ENCODE measurements at places on chromosomes 3 and 15. TPM values are rescaled to one million over a fixed set of nuclear protein-coding genes. Genes with fewer than 3 reads are reported as not detected.

The TMEM40 gene
- total RNA-seq: 0.86 TPM

The ALDH1L1 gene
- total RNA-seq: 1.3 TPM

The SPRED1 gene
- 28.0 TPM for total RNA-seq

The TRPM1 gene
- total RNA-seq: not detected

The COL7A1 gene
- 23.6 TPM for total RNA-seq

The CNTN4 gene
- 2.6 TPM for total RNA-seq

The RBM6 gene
- 48.4 TPM for total RNA-seq

The NEK10 gene
- total RNA-seq: 1.5 TPM

The CATSPER2 gene
- total RNA-seq: 0.72 TPM

The SNURF gene
- total RNA-seq: 4.2 TPM

The PP2D1 gene
- not detected for total RNA-seq

The STRA6 gene
- total RNA-seq: 33.3 TPM

The CHD2 gene
- total RNA-seq: 81.3 TPM

The LDHAL6B gene
- total RNA-seq: not detected

The ROPN1 gene
- total RNA-seq: not detected

The GOLGA6L4 gene
- 1.1 TPM for total RNA-seq

The FAM174B gene
- total RNA-seq: 1.3 TPM

The TGFBR2 gene
- total RNA-seq: 219 TPM

The GOLGA8M gene
- total RNA-seq: not detected

The POPDC2 gene
- 0.44 TPM for total RNA-seq

The TFRC gene
- total RNA-seq: 183 TPM

The RFTN1 gene
- 158 TPM for total RNA-seq

The ZNF662 gene
- total RNA-seq: 1.3 TPM

The SLC9C1 gene
- total RNA-seq: not detected

The IL5RA gene
- total RNA-seq: not detected

The KLF15 gene
- 0.29 TPM for total RNA-seq

The ADAMTS7 gene
- total RNA-seq: 7.7 TPM

The ALPK3 gene
- 0.57 TPM for total RNA-seq

The STRIT1 gene
- total RNA-seq: not detected

The OIP5 gene
- 12.3 TPM for total RNA-seq

The LRRIQ4 gene
- total RNA-seq: 0.14 TPM

The MITF gene
- 6.6 TPM for total RNA-seq
